ENCODE measurements at places on chromosomes 3 and 15. TPM values are rescaled to one million over a fixed set of nuclear protein-coding genes. Genes with fewer than 3 reads are reported as not detected.

TGM5 gene
- not detected for total RNA-seq

SHC4 gene
- 2.6 TPM for total RNA-seq

KNL1 gene
- 14.2 TPM for total RNA-seq

AEN gene
- 94.3 TPM for total RNA-seq

All from smooth muscle cell of the umbilical artery (primary cell).